Endothelial cell (in vitro differentiated cells): ENCODE measurements at places on chromosomes 12 and 14. TPM values are rescaled to one million over a fixed set of nuclear protein-coding genes. Genes with fewer than 3 reads are reported as not detected.

Gene NFATC4
- total RNA-seq = 42.4 TPM

DNA sequence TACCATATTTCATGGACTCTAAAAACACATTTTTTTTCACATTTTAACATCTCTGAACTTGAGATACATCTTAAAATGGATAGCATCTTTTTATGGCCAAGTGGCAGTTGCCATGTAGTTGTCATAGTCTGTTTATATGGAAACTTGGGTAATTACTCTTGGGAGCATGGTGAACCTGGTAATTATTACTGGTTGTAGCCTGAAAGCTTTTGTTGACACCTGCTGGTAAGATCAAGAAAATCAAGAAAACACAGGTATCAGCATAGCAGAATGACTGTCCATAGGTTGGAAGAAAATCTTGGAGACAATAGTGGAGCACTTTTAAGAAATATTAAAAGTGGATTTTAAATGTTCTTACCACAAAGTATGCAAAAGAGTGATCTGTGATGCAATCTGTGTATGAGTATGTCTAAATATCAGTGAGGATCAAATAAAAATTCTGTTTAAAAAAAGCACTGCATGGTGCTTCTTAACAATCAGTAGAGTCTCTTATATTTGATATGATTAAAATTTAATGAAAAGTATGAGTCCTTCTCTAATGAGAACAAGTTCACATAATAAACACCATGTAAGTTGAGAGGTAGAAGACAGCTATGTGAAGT, 44.2 kb downstream of the TTC8 start:
- no peak for DNase-seq

DNA sequence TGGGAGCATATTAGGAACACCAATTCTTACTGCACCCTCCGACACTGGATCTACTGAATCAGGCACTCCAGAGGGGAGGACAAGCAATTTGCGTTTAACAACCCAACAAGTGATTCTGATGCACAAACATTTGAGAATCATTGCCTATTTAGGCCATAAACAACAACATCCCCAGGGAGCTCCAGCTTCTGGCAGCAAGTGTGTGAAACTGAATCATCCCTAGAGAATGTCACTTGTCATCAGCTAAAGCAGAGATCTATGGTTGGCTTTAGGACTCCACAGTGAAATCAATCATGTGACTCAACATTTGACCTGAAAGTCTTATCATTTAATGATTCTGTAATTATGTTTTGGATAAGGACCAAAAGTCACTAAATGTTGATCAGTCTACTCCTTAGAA, 505.0 kb upstream of the FLRT2 start:
- no peak for DNase-seq

DNA sequence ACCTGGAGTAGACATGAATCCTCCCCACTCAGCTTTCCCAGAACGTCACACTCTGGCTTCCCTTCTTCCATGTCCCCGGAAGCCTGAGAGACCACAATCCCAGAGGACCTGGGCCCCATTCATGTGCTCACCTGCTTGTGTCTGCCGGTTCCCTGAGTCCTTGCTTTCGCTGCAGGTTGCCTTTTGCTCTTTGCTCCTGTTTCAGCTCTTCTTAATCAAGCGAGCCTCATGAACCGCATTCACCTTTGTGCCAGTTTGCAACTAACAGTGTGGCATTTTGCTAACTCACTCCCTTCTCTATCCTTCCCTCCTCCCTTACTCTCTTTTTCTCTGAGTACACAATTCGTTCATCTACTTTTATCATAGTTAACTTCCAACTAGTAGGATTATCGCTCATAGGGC, 23.1 kb downstream of the ENTPD5 start:
- no peak for DNase-seq

DNA sequence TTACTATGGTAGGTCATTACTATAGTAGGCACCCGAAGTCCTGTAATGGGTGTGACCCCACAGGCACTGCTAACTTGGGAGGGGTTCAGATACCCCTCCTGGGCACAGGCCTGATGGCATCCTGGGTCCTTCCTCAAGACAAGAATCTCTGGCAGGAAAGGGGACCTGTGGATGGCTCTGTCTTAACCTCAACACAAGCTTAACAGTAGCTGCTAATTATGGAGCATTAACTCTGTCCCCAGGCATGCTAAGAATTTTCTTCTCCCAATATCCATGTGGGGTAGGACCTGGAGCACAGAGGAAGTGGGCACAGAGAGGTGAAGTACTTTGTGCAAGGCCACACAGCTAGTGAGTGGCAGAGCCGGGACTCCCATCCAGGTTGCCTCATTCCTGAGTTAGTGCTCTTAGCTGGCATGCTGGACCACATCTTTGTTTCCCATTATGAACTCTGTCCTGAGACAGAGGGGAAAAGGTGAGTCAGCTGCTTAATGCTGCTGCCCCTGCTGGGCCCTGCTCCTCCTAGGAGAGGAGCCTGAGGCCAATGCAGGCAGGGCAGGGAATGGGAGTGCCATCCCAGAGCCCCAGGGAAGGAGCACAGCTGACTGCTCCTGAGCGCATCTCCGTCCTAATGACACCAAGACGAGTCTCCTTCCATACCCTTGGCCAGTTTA, 32.1 kb downstream of the GALNT16 start:
- no peak for DNase-seq

- no peak for DNase-seq
These were observed 714.2 kb downstream of the SLC6A15 start for GRCh38 chr12:84198294-84198946.

DNA sequence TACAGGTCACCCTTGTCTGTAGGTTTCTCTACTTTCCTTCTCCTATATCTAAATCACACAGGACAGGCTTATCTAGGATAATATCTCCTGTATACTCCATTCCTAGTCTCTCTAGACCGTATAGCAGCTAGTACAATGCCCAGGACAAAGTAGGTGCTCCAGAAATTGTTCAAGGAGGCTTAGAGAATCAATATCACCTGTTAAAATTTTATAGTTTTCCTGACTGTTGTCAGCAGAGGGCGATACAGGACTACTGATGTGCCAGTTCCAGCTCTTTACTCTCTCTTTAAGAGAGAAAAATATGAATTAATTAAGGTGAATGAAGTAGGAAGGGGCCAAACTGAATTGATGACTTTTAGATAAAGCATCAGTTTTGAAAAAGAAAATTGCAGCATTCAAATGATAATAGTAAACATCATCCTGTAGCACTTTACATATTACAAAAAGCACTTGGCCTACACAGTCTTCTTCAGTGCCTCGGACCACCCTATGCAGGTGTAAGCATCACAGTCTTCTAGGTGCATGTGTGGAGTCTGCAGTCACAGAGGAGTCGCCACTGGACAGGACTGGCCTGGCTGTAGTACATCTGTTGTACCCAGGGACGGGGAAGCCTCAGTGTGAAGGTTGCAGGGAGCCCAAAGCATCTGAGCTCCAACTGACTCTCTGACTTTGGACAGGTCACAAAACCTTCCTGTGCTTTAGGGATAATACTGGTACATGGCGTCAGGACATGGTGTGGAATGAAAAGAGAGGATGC, 61.9 kb upstream of the MAX start:
- DNase-seq = peak; percentile 46

- DNase-seq = peak; percentile 84
These were observed at the start of gene TTC7B for GRCh38 chr14:90815822-90816662. TSS of gene TTC7B (minus strand) at chr14:90816430. CDS start at chr14:90816295, 135 bp downstream.

GRCh38 chr14:35944847-35945246, 118.7 kb downstream of the BRMS1L start:
- DNase-seq = peak; percentile 13

- DNase-seq = no peak
These were observed 3.8 kb upstream of the PSMC6 start for GRCh38 chr14:52703225-52703624.
